ENCODE measurements at places on chromosomes 2 and 18.

- DNase-seq = no peak
These were observed 66.6 kb downstream of the PHLPP1 start for GRCh38 chr18:62781893-62782292.

DNA sequence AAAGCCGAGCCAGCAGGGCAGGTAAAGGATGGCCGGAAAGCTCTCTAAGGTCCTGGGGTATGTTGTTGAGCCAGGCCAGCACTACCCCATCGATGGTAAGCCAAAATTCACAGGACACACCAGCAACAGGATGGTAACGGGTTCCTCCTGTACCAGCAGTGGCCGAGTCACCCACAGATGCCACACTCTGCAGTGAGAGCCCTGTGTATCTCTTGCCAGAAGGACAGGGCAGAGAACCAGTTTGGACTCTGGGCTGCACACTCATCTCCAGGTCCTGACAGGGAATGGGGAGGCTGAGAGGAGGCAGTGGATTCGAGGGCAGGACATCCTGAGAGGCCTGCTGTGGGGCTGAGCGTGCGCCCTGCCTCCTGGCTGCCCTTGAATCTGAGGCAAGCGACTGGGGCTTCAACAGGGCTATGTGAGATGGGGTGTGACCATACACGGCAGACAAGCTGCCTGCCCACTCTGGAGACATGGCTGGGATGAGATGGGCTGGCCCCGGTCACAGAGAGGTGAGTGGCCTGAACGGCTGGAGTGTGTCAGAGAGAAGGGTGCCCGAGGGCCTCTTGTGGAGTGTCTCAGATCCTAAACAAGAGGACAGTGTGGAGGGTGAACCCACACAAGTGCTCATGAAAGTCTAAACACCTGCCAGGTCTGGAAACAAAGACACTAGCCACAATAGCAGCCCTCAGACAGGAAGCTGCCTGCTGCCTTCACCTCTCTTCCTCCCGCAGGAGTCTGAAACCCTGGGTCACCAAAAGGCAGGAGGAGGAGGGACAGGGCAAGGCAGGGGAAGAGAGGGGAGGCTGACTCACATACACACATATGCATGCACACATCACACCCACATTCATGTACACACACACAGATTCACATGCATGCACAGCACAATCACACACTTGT is 182.3 kb downstream of the LOXHD1 start:
- no peak for DNase-seq

DNA sequence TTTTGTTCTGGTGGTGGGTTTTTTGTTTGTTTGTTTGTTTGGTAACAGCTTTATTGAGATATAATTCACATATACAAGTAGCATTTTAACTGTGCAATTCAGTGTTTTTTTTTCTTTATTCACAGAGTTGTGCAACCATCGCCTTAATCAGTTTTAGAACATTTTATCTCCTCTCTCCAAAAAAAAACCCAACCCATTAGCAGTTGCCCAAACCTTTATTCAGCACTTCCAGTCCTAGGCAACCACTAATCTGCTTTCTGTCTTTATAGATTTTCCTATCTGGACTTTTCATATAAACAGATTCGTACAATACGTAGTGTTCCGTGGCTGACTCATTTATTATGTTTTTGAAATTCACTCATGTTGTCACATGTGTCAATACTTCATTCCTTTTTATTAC is 38.7 kb downstream of the CCDC138 start:
- DNase-seq = no peak

DNA sequence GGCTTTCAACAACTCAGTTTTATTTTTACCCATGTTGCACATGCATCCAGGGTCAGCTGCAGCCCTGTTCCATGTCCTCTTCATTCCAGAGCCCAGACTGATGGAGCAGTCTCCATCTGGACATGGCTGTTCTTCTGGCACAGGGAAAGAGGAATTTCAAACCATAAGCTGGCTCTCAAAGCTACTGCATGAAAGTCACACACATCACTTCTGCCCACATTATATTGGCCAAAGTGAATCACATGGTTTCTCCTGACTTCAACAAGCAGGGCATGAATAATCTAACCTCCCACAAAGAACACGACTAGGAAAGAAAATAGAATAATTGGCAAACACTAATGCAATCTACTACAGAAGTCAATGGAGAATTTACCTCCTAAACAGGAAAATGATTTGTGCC is 94.2 kb downstream of the FTCDNL1 start:
- DNase-seq = no peak

- DNase-seq = peak; percentile 82
These were observed 116.2 kb downstream of the METTL8 start for GRCh38 chr2:171317492-171318125.

DNA sequence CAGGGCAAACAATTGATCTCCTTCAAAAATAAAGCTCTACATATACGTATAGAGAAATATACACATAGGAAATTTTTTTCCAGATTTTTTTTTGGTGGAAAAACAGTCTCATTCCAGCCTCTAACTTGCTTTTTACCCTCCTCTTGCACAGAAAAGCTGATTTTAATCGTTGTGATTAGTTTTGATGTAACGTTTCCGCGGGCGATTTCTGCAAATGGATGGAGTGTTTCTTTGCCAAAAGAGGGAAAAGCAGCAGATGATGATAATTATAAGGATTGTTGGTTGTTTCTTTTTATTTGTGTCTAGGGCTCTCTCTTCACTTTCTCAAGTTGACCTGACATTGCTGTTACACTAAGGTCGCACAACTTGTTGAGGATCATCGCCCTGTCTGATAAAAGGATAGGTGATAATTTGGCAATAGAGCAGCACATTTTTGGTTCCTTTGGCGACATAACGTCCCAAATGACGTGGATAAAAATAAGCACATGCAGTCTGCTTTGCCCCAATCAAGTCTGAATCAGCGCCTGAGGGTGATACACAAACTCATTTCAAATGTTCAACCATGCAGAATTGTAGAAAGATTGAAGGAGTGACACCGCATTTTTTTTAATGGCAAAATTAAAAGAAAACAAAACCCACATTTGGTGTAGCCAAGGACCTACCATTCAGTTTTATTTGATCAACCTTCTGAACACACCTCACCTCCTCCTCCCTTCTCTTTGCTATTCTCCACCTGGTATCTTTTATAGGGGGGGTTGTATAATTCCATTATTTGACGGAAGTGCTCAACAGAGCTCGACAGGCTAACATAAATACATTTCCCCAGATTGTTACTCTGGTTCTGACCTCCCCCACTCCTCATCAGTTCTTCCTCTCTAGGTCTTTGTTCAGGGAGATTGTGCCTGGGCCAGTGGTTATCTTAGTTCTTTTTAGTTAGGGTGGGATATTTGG is 109.6 kb upstream of the KCTD1 start:
- DNase-seq = no peak

- DNase-seq = no peak
These were observed 9.6 kb downstream of the FBXO15 start for GRCh38 chr18:74137920-74138538.

DNA sequence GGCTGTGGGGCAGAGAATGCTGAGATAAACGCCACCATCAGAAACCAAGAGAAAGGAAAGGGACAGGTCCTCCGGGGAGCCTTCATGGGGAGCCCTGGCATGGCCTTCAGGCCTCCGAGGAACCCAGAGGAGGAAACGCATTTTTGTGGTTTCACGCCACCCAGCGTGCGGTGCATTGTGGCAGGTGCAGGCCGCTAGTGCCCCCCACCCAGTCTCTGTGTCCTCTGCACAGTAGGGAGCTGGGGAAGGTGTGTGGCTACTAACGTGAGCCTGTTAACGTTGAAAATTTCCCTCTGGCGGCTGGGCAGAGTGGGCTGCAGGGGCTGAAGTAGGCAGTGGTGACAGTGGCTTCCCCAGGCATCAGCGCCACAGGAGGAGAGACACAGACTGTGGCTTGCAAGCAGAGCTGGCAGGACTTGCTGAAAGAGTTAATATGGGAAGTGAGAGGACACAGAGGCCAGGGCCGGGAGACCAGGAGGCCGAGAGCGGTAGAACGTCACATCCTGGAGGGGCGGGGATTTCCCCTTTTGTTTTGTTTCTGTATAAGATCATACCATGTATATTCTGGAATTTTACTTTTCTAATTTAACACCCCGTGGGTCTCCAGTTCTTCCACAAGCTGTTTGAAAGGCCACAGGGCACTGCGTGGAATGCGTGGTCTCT is 166.9 kb downstream of the GBX2 start:
- no peak for DNase-seq

- no peak for DNase-seq
These were observed 31.4 kb downstream of the INO80C start for GRCh38 chr18:35466334-35466733.

DNA sequence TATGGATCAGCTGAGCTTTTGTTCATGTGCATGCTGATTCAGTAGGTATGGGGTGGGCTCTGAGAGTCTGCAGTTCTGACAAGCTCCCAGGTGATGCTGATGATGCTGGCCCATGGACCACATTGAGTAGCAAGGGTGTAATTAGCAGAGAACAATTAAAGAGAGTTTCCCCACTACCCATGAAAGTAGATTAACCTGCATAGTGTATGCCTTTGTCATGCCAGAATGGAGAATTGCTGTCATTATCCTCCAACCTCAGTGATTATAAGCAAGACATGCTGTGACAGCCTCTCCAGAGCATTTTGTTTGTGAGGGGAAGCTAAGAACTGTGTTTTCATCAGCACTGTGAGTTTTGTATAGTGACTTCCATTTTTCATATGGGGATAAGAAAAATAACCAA is 59.5 kb upstream of the LYPD1 start:
- no peak for DNase-seq

DNA sequence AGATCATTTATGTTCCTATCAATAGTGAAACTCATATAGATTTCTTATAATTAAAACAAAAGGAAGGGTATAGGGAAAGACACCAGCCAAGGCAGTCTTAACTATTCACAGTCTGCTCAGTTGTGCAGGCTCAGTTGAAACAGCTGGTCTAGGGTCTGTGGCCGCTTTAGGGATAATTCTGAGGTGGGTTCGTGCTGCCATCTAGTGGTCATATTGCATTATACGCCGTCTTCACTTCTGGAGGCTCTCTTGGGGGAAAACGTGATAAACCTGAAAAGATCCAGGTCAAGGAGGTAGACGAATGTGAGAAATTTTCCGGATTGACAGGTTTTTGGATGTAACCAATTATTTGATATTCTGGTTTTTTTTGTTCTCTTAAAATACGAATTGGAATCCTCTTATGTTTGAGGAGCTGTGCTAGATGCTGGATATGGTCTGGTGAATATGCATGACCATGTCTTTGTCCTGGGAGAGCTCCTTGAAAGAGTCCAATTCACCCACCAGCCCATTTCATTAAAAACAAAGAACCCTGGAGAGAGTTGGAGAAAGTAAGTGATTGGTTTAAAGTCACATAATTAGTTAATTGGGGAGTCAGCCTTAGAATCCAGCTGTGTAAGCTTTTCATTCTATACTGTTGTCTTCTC is 492.4 kb downstream of the PLCL1 start:
- DNase-seq = peak; percentile 53

DNA sequence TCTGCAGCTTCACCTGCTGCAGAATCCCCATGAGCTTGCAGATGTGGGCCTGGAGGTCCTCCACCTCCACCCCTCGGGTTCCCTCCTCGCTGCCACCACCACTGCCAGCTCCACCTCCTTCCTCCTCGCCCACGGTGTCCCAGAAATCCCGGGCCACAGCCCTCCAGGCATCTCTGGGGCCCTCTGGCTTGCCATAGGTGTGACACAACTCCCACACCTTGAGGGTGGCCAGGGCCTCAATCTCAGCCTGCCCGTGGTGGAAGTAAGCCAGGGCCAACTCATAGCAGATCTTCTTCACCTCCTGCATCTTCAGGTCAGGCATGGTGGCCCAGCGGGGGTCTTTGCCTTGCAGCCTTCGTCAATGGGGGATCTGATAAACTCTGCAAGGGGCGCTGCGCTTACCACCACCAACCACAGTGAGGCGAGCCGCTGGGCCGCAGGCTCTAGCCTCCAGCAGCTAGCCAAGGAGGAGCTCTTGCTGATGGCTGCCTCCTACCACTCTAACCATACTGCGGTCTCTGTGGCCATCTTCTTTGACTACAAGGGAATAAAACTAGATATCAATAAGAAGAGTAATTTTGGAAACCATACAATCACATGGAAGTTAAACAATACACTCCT is 36.1 kb upstream of the ANKRD62 start:
- DNase-seq = no peak

DNA sequence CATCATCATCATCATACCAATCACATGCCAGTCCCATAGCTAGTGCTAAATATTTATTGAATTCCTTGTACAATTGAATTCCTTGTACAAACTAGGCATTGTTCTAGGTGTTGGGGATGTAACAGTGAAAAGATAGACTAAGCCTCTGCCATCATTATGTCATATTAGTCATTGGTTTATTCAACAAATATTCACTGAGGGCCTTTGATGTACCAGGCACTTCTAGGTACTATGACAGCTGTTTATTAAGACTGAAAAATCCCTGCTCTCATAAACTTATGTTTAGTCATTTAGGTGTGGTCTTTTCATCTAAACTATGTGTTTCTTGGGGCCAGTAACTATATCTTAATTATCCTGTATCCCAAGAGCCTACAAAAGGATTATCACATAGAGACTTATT is 412.3 kb upstream of the ETAA1 start:
- no peak for DNase-seq

GRCh38 chr2:42895134-42895790 is 102.9 kb upstream of the HAAO start:
- DNase-seq = no peak

DNA sequence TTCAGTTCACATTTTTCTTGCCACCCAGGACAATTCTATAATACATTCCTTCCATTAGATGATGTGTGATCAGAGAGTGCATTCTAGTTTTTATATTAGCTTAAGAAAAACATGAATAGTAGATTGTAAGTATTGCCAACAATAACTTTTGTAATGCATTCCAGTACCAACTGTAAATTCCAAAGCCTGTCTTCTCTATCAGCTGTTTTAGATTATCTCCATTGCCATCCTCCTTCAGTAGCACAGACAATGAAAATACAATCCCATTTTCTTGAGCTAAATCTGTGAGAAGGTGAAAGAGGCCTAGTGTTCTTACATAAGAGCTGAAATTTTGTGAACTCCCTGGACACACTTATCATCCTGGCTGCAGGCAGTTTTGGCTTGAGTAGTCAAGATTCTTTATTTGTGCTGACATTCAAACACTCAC is 103.9 kb downstream of the CCBE1 start:
- DNase-seq = no peak

DNA sequence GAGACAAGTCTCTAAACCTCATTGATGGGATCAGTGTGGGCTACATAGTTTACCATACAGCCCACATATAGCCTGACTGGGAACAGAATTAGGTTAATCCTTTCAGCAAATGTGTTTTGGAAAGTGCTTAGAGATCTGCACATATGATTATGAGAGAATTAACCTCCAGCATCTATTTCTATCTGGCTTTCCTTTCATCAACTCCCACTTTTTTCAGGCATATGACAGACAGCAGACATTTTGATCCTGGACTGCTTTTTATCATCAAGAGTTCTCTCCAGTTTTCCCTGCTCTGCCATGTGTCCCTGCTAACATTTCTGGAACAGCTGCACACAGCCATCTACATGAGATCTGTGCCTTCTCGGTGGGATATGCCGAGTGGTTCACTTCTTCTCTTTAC is 139.5 kb upstream of the LRP1B start:
- no peak for DNase-seq

- DNase-seq = no peak
These were observed at the start of gene GAREM2 for GRCh38 chr2:26172871-26173775. Gene GAREM2 (plus strand): TSS chr2:26173088. CDS start chr2:26173221, 133 bp downstream.

GRCh38 chr2:10432311-10433181 is 15.6 kb downstream of the ODC1 start:
- no peak for DNase-seq

All from activated CD4-positive, alpha-beta T cell treated with anti-CD3 and anti-CD28 coated beads, Interleukin-2, amount 50 U/mL, for 16 hours (primary cell).